ENCODE measurements at places on chromosomes 2 and 18.

DNA sequence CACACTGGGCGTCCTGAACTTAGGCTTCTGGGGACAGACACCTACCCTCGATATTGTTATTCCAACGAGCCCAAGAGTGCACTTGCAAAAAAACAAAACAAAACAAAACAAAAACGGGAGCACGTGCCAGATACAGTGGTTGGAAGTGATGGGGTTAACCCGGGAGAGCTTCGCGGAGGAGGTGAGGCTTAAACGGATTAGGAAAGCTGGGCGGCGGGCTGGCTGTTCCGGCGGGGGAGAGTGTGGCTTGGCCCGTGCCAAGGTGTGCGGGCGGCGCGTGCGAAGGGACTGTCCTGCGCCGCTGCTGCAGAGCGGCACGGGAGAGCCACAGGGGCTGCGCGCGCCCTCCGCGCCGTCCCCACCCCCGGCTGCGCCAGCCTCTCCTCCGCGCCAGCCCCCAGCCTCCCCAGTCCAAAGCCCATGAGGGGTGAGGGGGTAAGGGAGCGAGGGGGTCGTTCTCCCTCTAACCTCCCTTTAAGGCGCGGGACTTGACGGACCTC lies 1.5 kb upstream of the SLC30A3 start:
- no peak for DNase-seq

- no peak for DNase-seq
Measured at GRCh38 chr18:23967321-23968089, 47.0 kb upstream of the TTC39C start.

GRCh38 chr2:60958361-60958760 lies 59.2 kb upstream of the PEX13 start:
- no peak for DNase-seq

DNA sequence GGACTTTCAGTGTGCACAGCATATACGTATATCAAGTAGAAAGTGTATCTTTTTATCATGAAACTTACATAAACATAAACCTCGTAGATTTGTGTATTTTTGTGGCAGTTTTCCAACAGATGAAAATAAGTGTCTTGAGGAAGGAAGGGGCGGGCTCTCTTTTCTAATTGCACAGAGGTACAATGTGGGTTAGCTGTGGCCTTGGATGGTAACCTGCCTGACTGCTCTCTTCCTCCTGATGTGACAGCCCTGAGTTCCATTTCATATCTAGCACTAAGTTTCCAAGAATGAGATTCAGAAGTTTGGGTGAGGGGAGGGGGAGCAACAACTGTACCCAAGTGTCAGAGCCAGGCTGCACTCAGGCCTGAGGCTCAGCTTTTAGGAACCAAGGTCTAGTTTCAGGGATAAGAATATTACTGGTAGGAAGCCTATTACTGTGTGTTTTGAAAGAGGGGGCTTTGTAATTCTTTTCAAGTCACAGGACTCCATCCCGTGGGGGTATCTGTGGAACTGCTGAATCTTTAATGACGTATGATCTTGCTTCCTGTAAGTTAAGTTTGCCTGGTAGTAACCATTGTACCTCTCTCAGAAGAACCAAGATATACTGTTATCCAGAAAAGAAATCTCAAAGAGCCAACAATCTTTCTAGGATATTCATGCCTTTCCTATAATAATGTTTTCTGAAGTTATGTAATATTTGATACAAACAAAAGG lies 483.7 kb downstream of the PTPRM start:
- DNase-seq = no peak

DNA sequence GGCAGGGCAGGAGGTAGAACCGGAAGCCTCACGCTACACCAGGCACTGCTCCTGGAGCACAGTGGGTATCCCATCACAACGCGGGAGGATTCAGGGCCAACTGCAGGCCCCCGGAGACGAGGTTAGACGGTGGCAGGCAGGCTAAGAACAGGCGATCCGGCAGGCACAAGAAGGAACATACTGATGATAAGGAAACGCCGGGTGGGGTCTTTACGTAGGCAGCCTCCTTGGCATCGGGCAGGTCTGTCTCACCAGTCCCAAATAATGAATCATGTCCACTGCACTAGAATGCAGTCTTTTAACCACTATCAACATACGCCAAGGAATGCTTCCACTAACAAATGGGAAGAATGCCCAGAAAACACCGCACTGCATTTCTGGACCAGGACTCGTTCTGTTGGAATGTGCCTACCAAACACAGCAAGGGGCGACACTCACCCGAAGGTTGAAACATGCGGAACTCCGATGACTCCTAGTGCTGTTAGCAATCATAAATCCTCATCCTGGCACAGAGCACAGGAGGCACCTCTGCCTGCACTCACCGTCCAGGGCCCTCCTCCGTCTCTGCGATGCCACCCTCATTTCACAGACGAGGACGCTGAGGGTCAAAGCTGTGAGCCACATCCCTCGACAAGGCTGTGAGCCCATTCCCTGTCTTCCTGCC lies 35.2 kb downstream of the ZNF516 start:
- no peak for DNase-seq

DNA sequence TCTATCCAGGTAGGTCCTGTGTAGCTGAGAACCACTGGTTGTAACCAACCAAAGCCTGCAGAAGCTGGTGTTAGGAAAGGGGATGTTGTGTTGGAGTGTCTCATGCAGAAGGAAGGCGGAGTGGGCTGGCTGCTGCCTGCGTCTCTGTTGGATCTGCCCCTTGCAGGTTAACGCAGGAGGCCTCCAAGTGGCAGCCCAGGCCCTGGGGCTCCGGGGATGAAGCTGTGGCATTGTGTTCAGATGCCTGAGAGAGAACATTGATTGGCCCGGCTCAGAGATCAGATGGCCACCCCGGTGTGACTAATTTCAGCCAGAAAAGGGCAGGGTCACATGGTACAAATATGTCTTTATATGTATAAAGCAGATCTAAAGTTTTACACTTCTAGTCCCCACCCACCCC lies 216.0 kb downstream of the GLI2 start:
- DNase-seq = no peak

Data from cortex of kidney (tissue), 1 donor.